ENCODE measurements at places on chromosomes 12 and 14. TPM values are rescaled to one million over a fixed set of nuclear protein-coding genes. Genes with fewer than 3 reads are reported as not detected.

The CCDC38 gene
- not detected for total RNA-seq

The MOAP1 gene
- total RNA-seq, result 23.2 TPM

The TBX5 gene
- 0.10 TPM for total RNA-seq

The SIX1 gene
- 1.7 TPM for total RNA-seq

The NDUFA9 gene
- total RNA-seq, result 85.9 TPM

The KRT75 gene
- not detected for total RNA-seq

The CFAP54 gene
- total RNA-seq, result 2.6 TPM

The CBLN3 gene
- total RNA-seq, result 2.2 TPM

Data from ureter (tissue), 1 donor.